GM12865 (cell line): ENCODE measurements at places on chromosomes 5 and 9.
A peak's percentile ranks its signal among the peaks of the same experiment; 100 is the strongest.

DNA sequence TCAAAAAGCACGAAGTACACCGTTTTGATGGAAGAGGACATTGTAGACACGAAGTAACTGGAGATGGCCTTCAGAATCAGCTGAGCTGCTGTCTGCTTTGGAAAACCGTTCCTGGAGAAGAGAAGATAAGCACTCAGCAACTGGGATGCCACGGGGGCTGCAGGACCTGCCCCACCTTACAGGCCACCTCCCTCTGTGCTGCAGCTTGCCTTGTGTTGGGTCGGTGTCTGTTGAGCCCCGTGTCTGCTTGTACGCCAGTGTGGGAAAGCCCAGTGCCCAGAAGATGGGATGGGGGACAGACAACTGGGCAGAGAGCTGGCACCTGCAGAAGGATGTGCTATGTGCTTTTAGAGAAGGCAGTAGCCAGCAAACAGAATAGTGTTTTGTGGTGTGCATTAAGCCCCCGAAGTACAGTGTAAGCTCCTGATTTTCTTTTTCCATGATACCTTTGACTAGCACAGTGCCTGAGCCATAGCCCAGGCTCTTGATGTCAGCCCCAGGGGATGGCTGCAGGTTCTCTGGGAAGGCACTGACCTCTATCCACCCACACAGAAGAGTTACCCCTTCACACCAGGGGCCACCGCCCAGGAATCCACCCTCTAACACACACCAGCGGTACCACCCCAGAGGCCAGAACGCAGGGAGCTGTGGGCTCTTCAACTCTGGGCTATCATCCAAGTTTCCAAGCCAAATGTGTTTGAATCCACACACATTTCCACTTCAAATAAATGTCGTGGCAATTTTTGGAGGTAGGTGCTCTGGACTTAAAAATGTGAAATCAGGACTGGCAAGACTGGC, 63.8 kb downstream of the MACROH2A1 start:
- no peak for DNase-seq

DNA sequence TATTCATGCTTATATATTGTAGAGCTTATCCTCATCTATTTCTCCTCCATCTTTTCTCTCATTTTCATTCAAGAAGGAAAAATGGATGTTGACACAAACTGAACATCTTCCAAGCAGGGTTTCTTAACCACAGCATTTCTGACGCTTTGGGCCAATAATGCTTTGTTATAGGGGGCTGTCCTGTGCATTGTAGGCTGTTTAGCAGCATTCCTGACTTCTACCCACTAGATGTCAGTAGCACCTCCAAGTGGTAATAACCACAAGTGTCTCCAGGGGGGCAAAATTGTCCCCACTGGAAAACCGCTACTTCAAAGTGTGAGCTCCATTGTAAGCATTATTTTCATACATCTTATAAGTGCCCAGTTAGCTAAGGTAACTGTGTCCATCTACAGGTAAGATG, 2.6 kb upstream of the TXNDC8 start:
- DNase-seq = peak; percentile 11

- DNase-seq = peak; percentile 16
These were observed 77.5 kb upstream of the IFNE start for GRCh38 chr9:21559402-21560280.

DNA sequence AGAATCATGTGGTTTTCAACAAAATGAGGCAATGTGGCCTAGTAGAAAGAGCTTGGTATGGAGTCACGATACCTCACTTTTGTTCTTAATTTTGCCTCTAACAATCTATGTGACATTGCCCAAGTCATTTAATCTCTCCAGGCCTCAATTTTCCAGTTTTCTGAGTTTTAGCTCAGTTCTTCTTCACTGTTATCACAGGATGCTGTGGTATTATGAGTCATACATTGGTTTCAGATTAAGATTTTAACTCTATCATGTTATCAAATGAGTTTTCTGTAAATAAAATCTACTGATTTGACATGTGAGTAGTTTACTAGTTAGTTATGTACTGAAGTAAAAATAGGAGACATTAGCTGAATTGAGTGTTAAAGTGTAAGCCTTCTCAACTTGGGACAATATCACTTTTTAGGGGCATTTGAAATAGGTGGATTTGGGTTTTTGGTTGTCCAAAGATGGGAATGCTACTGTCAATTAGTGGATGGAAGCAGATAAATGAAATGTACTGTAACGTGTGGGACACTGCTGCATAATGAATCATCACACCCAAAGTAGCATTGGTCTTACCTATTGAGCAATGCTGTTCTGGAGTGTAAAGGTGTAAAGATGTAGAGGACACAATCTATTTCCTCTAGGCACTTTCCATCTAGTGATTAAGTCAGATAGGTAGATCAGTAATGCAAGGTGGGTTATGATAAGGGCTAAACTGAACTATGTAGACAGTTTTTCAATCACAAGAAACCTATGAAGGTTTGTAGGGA, 73.3 kb downstream of the NNT start:
- no peak for DNase-seq

DNA sequence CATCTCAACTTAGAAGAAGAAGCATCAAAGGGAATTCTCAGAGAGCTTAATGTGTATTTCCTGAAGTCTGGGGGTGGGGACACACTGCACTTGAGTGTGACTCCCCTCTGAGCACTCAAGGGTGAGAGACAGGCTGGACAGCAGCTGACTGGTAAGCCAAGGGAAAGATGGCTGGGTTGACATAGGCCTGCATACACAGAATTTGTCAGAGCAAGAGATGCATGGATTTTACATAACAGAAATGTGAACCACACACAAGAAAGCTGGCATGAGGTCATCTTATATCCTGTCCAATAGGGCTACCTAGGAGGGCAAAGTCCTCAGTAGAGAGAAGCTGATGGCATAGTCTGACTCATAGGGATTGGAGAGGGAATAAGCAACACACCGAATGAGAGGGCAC, 114.3 kb upstream of the EPB41L4A start:
- peak; percentile 12 for DNase-seq

DNA sequence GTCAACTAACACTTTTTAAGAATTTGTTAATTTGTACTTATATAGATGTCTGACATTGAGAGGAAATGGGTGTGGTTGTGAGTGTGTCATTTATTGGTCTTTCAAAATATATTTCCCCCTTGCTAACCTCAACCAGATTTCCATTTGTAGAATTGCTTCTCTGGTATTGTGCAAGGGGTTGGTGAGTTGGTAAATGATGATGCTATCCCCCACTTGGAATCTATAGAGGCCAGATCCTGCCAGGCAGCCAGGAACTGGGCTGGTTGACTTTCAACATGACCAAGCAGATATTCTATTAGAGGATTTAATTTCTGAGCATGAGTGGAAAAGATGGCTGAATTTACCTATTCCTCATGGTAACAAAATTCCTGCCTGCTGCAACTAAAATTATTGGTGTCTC, 306.6 kb upstream of the KIF2A start:
- no peak for DNase-seq

DNA sequence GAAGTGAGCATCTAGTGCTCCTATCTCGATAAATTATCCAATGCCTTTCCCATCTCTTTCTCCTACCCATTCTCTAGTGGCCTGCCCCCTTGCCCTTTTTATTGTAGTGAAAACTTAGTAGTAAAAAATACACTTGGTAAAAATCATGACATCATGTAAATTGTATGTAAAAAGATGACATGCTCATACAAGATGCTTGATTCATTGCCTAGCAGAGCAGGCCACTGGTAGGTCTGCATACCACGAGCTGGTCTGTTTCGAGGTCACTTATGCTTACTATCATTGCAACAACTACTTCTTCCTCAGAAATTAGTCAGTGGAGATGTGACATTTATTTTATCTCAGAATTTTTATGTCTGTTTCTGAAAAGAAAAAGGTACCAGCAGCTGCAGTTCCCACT, 177.3 kb downstream of the C9orf152 start:
- DNase-seq = no peak

GRCh38 chr9:68817079-68817875, 112.2 kb downstream of the PIP5K1B start:
- no peak for DNase-seq

GRCh38 chr5:148846930-148847329, 20.5 kb downstream of the ADRB2 start:
- DNase-seq = no peak

- DNase-seq = no peak
These were observed 216.7 kb downstream of the NFIB start for GRCh38 chr9:14097215-14097614.

DNA sequence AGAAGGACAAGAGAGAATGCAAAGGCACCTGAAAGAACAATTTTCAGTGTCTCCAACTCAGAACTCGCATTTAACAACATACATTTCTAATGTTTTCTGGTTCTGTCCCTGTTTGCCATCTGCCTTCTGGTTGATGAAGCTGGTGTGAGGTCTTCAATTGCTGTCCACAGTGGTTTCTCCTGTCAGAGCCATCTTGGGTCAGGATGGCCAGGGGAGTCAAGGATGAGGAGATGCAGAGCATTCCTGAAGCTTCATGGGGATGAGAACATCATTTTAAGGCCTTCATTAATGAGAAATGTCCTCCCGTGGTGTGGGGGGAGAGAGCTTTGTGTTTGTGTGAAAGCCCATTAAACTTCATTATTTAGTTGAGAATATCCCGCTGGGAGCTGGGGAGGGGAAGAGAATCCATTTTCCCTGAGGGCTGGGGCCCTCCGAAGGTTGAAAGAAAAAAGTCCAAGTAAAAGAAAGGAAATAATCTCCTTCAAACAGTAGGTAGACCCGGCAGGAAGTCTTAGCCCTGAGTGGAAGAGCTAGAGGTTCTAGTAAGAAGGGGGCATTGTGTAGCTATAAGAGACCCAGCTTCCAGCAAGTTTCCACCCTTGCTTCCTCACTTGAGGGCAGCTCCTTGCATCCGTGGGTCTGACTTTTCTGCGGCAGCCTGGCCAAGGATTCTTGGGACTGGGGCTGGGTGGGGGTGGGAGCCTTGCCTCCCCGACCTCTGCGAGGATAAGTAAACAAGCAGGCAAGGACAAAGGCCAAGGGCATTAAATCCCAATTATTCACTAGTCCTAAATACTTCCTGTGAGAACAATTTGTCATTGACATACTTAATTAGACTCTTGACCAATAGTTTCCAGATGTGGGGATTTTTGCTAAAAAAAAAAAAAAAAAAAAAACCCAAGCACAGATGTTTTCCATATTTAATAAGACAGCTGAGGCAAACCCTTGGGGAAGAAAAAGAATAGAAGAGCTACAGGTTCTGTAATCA, 119.2 kb downstream of the MSX2 start:
- DNase-seq = no peak

GRCh38 chr5:176317534-176318374, 43.8 kb downstream of the KIAA1191 start:
- DNase-seq = no peak

GRCh38 chr9:108484468-108484867, 371.3 kb downstream of the ACTL7B start:
- no peak for DNase-seq

GRCh38 chr9:85892401-85892800, 48.5 kb upstream of the NAA35 start:
- no peak for DNase-seq

GRCh38 chr5:107781451-107781850, 110.7 kb upstream of the EFNA5 start:
- DNase-seq = no peak

- DNase-seq = no peak
These were observed 2.9 kb downstream of the NR2F1-AS1 start for GRCh38 chr5:93577854-93578812.

DNA sequence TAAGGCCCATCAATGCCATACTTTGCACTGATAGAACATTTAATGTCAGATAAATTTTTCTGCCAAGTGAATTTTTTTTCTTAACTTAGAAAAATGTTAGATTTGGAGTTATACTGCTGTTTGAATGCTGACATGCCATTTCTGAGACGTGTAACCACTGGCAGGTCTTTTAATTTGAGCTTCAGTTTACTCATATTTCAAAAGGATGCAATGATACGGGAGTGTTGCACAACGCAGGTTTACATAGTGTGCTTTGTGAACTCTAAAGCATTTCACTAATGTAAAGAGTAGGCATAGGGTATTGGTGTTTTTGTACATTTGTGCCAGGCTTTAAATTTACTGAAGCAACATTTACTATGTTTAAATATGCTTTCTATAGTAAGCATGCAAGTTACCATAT, 4.2 kb downstream of the ZBTB43 start:
- DNase-seq = no peak

DNA sequence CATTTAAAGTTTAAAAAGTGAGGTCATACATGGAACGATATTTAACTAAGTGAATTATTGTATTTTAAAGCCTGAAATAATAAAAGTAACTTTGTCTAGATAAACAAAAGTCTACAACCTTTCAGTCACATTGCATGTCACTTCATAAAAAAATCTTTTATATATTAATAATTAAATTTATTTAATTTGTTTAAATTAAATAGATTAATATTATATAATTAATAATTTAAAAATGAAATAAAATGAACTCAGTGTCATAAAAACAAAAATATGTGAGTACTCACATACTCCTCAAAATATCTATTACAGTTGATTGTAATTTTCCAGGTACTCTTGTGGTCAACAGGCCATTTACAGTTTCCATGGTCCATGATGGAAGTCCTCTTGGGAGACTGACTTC, 11.2 kb downstream of the GABRG2 start:
- DNase-seq = no peak

- no peak for DNase-seq
These were observed 23.0 kb downstream of the CDH10 start for GRCh38 chr5:24621792-24622191.

DNA sequence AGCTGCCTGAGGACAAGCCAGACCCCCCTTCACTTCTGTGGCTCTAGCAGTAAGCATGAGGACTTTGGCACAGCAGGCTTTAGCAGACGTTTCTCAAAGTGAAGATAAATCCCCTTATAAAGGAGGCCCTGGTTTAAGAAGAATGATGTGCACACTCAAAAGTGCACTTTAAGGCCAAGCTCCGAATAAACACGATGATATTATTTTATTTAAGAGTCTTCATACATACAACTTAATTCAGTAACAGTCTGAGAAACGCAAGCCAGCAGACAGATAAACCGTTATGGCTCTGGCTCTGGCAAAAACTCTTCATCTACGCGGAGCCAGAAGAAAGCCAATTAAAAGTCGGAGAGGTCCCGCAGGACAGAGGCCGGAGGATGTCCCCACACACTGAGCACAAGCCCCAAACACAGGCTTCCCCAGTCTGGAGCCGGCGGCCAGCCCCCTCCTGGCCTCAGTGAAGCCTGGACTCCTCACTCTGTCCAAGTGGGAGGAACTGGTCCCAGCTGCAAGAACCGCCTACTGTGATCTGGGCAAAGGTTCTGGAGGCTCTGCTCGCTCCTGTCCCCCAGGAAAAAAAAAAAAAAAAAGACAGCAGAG, 44.6 kb downstream of the ADAMTS2 start:
- no peak for DNase-seq

GRCh38 chr9:134984372-134985265, 66.9 kb upstream of the FCN1 start:
- no peak for DNase-seq

DNA sequence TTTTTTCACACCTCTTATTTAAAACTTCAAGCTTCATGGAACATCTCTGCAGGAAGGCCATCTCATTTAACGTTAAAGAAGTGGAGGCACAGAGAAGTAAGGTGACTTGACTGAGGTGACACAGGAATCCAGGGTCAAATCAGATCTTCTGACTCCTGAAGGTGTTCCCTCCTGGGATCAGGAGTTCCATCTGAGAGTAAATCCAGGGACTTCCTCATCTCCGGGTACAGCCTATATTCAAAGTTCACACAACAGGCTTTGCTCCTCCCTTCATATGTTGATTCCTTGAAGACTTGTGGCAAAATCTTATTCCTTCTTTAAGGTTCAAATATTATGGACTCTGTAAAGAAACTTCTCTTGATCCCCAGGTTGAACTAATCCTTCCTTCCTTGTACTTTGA, 313.1 kb upstream of the CLINT1 start:
- DNase-seq = no peak

- DNase-seq = no peak
These were observed 46.2 kb downstream of the ASS1 start for GRCh38 chr9:130490981-130491380.
